ENCODE measurements at places on chromosomes 2 and 18.

DNA sequence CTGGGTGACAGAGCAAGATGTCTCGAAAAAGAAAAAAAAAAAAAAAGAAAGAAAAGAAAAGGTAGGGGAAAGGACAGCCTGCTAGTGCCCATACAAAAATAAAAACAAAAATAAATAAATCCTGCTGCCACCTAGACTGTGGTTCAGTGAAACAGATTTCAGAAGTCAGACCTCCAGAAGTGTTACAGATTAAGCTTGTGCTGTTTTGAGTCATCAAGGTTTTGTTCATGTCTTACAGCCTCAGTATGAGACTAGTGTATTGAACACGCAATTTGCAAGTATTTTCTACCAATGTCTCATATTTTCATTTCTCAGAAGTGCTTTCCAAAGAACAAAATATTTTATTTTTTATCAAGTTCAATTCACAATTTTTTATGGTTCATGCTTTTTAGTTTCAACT is 720.4 kb upstream of the GYPC start:
- DNase-seq, result no peak

DNA sequence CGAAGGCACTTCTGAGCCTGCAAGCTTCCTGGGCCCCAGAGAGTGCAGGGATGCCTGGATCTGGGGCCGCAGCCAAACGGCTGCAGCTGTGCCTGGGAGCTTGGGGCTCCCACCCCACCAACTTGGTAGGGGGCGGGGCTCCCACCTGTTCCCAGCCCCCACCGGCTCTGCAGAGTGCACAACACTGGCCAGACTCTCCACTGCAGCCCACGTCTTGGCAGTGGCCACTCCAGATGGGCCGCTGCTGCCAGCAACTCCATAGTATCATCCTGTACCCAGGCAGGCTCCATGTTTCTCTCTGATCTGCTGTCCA is 9.9 kb downstream of the DYSF start:
- no peak for DNase-seq

DNA sequence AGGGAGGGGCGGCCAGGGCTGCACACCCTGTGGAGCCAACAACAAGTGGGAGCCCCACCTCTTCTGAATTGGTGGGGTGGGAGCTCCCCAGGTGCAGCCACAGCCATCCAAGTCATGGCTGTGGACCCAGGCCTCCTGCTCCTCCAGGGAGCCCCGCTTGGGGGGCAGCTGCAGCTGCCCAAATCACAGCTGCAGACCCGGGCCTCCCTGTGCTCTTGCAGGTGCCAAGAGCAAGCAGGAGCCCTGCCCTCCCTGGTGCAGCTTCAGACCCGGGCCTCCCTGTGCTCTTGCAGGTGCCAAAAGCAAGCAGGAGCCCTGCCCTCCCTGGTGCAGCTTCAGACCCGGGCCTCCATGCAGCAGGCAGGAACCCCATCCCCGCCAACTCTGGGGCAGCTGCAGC is 46.5 kb upstream of the COX7A2L start:
- DNase-seq, result no peak

- no peak for DNase-seq
Observed at GRCh38 chr18:33951031-33951430, 273.7 kb downstream of the NOL4 start.

DNA sequence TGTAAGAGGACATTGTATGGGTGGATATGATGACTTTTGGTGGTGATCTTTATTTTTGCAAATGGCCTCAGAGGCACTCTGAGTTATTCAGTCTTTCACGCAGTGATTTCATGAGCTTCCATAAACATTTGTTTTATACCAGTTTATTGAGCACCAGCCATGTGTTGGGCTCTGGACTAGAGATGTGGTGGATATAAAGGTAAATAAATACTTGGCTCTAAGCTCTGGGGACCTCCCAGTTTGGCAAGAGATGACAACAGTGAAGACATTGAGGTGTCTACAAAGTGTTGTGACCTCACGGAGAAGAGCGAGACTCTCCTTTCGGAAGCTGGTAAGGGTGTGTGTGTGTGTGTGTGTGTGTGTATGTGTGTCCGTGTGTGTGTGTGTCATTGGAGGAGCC is 146.4 kb downstream of the TANC1 start:
- DNase-seq, result no peak

GRCh38 chr2:182499706-182500470 is 73.1 kb upstream of the PDE1A start:
- DNase-seq, result no peak

DNA sequence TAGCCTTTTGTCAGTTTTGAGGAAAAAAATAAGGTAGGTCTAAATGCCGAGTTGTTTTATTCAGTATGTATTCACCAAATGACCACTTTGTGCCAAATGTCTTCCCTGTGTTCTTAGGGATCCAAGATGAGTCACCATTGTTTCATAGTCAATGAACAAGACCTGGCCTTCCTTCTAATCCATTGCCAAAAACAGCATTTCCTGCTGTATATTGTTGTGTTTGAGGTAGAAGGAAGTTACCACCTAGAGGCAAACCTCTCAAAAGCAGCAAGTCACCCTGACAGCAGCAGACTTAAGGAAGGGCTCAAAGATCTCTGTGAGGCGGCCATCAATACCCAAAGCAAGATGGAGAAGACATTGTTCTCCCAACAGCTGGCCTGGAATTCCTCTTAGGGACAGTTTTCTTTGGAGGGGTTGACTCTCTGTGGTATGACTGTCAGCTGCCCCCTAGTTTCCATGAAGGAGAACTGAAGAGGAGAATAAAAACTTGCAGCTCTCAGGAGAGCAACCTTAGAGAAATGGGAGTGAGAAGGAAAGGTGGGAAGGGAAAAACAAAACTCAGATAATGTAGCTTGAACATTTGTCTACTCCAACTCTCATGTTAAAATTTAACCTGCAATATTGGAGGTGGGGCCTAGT is 328.3 kb downstream of the LRATD1 start:
- DNase-seq, result no peak

GRCh38 chr2:39648580-39648979 is 17.1 kb upstream of the TMEM178A start:
- no peak for DNase-seq
